Stimulated activated CD4-positive, alpha-beta T cell treated with anti-CD3 and anti-CD28 coated beads, Interleukin-1b, Interleukin-23, amount 100 ng/mL, for 1 hour (primary cell): ENCODE measurements at places on chromosomes 7 and 10.

GRCh38 chr7:51160411-51160810, 156.2 kb downstream of the COBL start:
- DNase-seq = no peak

DNA sequence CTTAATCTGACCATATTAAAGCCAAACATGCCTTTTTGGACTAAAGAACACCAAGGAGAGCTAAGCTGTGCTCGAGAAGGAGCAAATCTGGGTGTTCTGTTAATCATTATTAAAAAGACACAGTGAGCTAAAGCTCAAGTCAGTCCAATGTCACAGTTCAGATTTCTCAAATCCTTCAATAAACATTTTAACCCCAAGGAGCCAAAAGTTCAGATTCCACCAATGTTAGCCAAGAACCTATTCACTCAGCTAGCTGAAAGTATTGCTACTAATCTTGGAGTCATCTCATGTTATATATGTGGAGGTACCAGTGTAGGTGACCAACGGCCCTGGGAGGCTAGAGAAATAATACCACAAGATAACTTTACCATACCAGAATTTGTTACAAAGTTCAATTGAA, 14.5 kb upstream of the ZNF33B start:
- DNase-seq = no peak

DNA sequence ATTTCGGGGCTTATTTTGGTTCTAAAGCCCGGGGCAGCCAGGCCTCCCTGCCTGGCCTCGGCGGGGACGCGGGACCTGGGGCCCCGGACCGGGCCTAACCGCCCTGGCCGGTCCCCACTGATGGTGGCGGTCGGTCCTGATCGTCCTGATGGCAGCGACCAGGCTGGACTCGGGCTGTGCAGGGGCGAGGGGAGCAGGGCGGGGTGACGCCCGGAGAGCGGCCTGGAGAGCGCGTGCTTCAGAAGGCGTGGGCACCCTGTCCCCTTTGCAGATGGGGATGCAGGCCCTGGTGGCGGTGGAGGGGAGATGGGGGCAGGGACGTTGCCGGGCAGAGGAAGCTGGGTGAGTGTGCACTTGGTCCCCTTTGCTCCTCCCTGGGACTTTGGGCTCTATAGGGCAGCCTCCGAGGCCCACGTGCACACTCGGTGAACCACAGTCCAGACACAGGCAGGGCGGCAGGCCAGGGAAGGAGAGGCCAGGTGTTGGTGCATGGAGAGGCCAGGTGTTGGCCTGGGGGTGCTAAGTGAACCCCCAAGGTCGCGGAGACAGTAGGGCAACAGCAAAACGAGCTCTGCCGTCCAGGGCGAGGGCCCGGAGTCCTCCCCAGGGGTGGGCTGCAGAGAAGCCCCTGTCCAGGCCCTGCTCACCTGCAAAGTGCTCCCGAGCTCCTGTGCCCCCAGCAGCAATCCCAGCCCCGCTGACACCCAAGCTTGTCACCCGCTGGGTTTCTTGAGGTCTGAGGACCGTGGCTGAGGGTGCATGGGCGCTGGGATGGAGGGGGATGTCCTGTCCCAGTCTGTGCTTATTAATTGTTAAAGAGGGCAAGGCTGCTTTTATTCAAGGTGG, 42.4 kb upstream of the FAM20C start:
- no peak for DNase-seq

DNA sequence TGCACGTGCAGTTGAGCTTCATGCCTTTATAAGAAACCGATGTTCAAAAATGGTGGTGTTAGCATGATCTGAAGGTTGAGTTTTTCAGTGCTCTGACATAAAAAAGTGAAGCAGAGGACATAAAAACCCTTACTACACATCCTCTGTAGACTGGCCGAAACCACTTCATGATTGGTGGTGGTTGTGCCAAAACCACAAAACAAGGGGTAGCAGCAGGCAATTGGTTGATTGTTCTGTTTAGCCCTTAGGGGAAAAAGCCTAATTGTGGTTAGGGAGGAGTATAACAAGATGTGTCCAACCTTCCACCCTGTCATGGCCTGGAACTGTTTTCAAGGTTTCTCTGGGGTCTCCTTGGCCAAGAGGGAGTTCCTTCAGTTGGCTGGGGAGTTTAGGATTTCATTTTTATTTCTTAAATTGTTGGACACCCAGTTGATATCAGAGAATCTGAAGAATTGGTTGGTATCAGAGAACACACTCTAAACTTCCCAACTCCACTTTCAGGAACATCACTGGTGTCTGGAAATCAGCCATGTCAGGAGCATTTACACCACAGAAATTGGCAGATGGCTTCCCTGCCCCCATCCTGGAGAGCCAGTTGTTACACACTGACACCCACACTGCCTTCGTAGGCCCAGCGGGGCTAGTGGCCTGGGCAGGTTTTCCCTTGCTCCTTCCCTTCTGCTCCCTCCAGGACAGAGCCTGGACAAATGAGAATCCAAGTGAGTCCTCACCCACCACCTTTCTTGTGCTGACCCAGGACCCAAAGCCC, 18.8 kb downstream of the MRPS24 start:
- no peak for DNase-seq
